ENCODE measurements at places on chromosomes 12 and 14.

DNA sequence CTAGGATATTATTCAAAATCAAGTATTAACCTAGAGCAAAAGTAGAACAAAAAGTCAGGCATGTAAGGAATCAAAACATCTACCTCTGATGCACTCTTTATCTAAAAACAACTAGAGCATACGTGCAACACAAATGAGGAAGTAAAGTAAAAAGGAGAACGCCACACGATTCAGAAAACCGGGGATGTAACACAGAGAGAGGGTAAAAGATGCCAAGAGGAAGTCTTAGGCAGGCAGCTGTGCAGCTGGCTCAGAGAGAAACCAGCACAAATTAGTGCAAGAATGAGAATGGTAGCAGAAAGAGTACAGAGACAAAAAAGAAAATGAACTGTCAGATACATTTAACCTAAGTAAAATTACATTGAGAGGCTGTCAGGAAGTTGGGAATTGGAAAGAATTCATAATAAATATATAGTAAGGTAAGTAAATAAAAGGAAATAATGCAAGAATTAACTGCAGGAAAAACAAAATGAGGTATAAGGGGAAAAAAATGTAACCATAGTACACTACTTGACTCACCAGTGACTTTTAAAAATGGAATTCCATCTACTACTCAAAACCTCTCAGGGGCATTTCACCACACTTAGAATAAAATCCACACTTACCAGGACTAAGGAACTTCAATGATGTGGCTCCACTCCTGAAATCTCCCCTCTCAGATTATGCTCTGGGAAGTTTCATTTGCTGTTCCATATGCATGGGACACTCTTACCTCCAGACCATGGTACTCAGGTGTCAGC is 17.1 kb downstream of the BCAT1 start:
- no peak for DNase-seq

- peak; percentile 21 for DNase-seq
These were observed 615.1 kb downstream of the TMEM121 start for GRCh38 chr14:106141242-106142220.

GRCh38 chr14:84084056-84084630 is 1445.8 kb upstream of the FLRT2 start:
- DNase-seq, result no peak

DNA sequence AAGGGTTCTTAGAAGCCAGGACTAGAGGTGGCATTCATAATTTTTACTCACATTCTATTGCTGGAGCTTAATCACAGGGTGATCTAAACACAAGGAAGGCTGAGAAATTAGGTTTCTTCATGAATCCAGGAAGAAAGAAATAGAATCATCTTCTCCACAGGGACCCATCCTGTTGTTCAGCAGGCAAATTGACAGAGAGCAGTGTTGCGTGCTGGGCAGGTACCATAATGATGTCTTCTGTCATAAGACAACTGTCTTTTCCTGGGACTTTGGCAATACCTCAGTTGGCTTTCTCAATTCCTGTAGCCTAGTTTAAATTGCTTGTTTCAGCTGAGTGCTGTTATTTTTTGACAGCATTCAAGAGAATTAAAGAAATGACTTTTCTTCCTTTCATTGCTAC is 468.0 kb upstream of the SYT1 start:
- DNase-seq, result no peak

All from activated CD4-positive, CD25-positive, alpha-beta regulatory T cell (primary cell).